ENCODE measurements at places on chromosomes 11 and 22. TPM values are rescaled to one million over a fixed set of nuclear protein-coding genes. Genes with fewer than 3 reads are reported as not detected.

DNA sequence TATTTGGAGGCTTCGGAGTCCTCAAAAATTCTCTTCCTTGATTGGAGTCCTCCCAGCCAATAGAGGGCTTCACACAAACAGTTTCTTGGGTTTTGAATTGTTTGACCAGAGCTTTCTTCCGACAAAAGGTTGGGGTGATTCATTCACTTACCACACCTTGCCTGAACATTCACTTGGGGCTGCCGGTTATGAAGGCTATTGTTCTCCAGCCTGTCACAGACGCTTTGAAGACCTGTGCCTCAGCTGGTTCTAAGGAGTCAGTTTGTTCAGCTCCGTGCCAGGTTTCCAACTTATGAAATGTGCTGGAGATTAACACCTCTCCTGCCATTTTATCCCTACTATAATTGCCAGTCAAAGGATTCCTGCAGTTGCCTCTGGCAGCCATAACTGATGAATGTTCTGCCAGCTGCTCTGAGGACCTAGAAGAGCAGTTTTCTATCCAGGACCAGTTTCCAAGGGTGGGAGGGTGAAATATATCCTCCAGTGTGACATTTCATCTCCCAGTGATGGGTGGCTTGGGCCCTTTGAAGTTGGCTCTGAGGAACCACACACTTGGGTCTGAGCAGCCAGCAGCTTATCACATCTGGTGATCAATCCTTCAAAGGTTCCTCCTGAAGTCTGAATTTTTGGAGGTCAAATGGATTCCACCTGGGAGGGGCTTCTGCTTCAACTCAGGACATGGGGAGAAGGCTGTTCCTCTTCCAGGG is 31.4 kb downstream of the LIMK2 start:
- DNase-seq, result no peak

DNA sequence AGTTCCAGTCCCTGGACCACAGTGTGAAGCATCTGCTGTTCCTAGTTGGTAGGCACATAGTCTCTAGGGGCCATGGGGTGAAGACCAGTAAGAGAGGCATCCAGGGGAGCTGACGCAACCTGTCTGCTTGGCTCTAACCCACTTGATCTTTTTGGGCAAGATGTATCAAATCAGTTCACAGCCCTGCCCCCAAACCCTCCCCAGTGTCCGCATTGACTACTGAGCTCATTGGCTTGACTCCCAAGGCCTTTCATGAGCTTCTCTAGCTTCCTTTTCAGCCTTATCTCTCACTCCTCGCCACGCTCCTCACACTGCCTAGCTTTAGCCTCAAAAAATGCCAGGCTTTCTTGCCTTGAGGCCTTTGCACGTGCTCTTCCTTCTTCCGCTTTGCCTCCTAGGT is 29.7 kb upstream of the ABCC8 start:
- DNase-seq, result no peak

DNA sequence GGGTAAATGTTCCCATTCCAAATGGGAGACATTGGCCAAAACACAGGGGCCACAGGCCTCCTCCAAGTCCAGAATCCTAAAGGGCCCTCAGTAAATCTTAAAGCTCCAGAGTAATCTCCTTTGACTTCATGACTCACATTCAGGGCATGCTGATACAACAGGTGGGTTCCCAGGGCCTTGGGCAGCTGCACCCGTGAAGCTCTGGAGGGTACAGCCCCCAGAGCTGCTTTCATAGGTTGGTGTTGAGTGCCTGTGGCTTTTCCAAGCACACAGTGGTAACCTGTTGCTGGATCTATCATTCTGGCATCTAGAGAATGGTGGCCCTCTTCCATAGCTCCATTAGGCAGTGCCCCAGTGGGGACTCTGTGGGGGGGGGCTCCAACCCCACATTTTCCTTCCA is 54.0 kb downstream of the NELL1 start:
- no peak for DNase-seq

DNA sequence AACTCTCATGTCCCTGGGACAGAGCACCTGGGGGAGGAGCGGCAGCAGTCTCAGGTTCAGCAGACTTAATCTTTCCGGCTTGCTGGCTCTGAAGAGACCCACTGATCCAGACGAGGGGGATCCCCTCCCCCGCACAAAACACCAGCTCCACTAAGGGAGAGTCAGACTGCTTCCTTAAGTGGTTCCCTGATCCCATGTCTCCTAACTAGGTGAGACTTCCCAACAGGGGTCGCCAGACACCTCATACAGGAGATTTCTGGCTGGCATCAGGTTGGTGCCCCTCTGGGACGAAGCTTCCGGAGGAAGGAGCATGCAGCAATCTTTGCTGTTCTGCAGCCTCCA is 157.2 kb upstream of the TMEM45B start:
- DNase-seq, result no peak

DNA sequence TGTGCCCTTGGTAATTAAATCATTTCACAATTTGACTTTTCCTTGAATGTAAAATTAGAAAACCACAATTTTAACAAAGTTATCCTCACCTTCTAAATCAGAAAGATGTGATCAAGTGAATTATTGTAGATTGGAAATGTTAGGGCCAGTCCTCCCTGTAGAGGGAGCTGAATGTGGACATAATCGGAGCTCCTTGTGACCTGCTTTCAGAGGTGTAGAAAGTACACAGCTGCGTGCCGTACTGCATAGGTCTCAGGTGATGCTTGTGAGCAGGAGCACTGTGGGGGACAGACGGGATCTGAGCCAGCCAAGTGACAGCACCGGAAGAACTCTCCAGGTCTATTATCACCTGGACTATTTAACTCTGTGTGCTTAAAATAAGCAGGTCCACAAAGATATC is 338.0 kb downstream of the AASDHPPT start:
- DNase-seq, result no peak

DNA sequence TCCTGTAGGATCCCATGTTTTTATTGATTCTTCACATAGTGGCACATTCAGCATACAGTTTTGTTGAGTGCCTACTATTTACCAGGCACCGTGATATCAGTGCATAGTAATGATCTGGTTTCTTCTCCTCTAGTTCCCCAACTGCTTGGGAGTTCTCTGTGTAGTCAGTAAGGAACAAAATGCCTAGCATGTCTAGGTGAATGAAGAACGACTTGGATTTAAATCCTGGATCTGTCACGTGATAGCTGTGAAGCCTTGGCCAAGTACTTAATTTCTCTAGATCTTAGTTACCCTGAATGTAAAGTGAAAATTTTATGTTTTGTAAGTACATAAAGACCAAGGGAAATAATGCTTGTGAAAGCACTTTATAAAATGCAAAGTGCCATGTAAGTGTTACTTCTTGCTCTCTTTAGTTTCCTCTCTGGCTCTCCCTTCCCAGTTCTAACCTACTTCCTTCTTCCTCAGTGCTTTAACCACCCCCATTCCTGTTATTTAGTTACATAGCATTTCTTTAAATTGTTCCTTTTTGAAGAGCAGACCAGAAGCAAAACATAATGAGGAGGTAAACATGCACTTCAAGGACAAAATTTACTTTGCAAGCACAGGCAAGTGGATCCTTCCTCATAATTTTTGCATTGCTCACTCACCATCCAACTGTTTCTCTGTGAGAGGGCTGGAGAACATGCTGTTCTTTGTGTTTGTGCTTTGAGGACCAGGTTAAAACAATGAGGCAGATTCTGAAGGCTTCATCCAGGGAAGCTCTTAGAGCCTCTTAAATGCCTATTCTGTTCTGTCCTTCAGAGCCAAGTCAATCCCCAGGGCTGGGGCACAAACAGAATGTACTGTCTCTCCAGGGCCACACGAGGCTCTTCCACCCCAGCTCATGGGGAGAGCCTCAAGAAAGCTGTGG is 353.9 kb upstream of the TENM4 start:
- DNase-seq, result peak; percentile 28

GRCh38 chr22:41021613-41022454 is 70.6 kb upstream of the EP300 start:
- DNase-seq, result peak; percentile 71

- DNase-seq, result no peak
Measured at GRCh38 chr11:67648140-67648795, 2.3 kb downstream of the ACY3 start.

RBMXL2 gene
- not detected for total RNA-seq

LMNTD2 gene
- 32.5 TPM for total RNA-seq

RNASEH2C gene
- total RNA-seq, result 35.6 TPM

MPZL2 gene
- total RNA-seq, result 51.6 TPM
